ENCODE measurements at places on chromosomes 16 and 17.

DNA sequence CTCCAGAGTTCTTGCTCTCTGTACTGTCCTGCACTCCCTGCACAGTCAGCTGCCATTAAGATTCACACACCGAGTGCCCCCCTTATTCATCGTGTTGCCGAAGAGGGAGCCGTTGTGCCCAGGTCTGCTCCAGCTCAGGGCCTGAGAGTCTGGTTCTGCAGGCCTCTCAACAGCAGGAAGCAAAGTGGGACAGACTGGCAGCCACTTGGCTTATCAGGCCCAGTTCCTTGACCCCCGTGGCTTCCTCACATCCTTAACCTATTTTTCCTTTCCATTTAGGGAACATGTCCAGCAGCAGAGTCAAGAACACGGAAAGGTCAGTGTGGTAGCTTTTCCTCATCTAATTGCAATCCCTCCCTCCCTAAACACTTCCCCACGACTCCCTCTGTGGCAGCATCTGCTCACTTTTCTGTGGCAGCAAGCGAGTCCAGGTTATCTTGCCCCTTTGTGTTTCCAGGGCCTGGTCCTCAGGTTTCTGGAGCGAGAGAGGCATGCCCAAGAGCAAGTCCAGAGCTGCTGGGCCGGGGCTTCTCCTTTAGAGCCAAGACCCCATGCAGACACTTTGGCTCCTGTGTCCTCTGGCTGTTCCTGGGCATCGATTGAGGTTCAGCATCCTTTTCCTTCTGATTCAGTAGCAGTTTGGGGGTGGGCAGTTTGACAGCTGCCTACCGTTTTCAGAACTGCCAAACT lies 22.1 kb upstream of the ADAM11 start:
- DNase-seq = no peak

GRCh38 chr16:87490096-87490798 lies 2.6 kb downstream of the ZCCHC14 start:
- DNase-seq = no peak

DNA sequence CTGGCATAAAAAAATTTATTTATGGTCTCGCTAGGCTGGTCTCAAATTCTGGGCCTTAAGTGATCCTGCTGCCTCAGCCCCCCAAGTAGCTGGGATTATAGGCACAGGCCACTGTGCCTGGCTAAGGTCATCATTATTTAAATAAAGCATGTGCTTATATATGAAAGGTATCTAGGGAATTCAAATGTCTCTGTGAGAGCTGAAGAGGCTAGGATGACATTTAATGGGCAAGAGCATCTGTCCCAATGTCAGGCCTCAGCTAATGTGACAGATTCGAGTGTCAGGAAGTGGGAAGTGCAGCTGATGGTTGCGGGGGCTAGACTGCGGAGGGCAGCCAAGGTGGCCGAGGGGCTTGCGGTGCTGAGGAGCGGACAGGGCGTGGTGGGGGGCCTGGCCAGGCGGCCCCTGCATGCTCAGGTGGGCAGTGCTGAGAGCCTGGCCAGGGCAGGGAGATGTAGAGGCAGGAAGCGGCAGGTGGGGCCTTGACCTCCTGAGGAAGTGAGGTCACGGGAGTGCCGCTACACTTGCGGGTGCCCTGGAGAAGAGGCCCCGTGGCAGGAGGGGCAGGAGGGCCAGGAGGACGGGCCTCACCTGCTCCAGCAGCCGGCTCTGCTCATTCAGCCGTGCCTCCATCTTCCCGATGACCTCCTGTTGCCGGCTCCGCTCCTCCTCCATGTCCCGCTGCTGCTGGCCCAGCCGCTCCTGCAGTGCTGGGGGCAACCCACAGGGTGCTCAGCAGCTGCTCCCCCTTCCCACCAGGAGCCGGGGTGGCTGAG lies 12.6 kb upstream of the MRPL38 start:
- no peak for DNase-seq

- DNase-seq = no peak
These were observed 19.1 kb downstream of the METRNL start for GRCh38 chr17:83098241-83099085.

DNA sequence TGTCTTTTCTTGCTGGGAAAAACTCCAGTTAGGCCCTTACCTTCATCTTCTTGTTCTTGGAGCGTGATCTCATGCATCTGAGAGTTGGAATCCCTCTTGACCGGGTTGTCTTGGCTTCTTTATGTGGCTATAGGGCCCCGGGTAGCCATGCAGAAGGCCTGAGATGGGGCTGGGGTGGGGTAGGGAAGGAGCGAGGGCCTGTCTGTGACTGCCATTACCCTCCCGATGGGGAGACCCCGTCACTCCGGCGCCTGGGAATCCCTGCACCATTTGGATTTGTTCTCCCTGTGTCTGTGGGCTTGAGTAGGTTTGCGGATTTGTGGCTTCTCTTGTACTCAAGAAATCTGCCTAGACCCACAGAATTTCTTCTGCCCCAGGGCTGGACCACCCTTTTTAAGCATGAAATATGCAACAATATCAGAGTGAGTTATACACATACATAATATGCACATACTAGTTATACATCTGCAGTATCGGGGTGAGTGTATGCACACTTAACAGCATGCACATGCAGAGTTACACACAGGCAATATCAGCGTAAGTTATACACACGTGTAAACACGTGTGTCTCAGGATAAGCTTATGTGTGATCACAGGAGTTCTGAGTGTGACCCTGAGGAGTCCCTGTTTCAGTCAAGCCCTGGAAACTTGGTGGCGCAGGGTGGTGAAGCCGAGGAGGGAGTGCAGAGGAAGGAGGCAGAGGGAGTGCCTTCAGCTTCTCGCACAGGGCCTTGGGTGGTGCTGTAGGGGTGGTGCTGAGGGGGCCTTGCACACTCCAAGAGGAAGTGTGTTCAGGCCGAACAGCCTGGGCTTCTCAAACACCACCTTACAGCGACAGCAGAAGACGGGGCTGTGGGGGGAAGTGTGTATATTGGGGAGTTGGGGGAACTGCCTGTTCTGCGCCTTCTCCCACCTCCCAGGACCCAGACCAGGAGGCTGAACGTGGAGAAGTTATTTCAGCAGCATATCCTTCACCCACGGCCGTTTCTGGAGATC lies 18.5 kb downstream of the CCDC42 start:
- DNase-seq = no peak

Data from stimulated activated CD4-positive, alpha-beta T cell treated with anti-CD3 and anti-CD28 coated beads, Interleukin-1b, Interleukin-23, amount 100 ng/mL, for 1 hour (primary cell).